ENCODE measurements at places on chromosomes 7 and 10.

GRCh38 chr7:121372376-121373010, 23.6 kb downstream of the FAM3C start:
- DNase-seq = no peak

DNA sequence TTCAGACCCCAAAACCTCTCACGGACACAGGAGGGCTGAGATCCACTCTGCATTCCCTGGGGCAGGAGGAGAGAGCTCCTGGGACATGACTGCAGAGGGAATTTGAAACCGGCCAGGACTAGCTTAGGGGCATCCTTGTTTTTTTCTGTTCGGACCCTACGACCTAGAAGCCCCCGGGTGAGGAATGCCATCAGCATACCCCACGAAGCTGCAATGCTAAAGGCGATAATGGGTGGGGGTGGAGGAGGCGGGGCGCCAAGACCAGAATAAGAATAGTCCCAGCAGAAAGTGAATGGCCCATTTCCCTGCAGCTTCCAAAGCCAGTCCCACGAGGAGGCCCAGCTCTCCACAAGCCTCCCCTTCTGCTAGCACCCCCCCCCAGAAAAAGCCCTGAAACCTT, 4.0 kb downstream of the PDGFA start:
- no peak for DNase-seq

GRCh38 chr7:32023376-32023775, 46.8 kb downstream of the PDE1C start:
- no peak for DNase-seq

DNA sequence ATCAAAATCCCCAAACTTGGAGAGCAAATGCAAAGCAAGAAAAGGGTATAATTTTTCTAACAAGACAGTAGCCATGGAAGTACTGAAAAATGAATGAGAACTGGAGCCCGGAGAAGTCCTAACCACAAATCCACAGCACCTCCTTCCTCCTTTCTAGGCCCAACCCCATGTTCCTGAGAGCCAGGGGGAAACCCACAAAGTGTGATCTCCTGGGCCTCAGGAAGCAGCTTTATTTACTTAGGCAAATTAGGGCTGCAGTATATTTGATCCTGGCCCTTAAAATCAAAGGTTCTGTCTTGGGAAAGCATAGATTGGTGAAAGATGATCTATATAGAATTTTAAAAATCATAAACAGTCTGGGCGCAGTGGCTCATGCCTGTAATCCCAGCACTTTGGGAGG, 103.0 kb downstream of the DOCK4 start:
- DNase-seq = peak; percentile 68

DNA sequence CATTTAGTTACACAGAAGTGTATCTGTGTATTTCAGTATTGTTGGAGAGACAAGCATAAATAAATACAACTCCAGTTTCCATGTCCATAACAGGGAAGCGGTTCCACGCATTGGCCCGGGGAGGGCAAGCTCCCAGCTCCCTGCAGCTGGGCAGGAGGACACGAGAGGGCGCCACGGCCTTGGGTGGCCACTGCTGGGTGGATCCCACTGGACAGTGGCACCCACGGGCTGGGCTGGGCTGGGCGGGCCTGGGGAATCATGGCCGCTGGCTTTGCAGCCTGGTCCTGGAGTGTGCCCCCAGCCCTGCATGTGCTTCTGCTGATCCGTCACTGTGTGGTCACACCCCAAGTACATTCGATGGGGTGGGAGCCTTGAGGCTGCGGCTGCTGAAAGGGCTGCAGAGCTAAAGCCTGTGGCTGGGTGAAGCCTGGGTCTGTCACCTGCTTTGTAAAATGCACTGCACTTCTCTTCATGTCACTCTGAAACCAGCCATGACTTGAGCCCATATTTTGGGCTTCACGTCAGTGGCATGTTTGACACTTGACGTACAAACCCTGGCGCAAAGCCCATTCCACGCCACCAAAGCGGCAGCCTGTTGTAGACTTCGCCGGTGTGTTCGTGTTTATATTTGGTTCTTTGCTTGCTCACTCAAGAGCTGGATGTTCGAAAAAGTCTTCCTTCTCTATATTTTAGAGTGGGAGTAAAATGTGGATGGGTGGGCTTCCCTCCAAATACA, 27.5 kb downstream of the LRRC27 start:
- DNase-seq = no peak

DNA sequence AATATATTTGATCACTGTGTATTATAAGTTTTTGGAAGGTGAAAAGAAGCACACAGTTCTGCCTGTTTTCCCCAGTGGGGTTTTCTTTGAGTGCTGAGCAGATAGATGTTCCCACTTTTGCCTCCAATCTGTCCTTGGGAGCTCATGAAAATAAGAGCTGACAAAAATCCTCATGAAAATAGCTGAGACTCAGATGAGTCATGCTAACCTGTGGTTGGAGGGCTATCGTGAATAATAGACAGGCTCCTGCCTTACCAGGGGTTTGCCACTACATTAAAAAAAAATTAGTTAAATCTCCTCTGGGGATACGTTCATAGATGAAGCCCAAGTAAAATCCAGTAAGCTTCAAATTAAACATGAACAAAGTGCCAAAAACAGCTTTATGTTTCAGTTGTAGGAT, 10.9 kb upstream of the AOAH start:
- no peak for DNase-seq

GRCh38 chr10:100793055-100793454, 47.7 kb downstream of the PAX2 start:
- no peak for DNase-seq

DNA sequence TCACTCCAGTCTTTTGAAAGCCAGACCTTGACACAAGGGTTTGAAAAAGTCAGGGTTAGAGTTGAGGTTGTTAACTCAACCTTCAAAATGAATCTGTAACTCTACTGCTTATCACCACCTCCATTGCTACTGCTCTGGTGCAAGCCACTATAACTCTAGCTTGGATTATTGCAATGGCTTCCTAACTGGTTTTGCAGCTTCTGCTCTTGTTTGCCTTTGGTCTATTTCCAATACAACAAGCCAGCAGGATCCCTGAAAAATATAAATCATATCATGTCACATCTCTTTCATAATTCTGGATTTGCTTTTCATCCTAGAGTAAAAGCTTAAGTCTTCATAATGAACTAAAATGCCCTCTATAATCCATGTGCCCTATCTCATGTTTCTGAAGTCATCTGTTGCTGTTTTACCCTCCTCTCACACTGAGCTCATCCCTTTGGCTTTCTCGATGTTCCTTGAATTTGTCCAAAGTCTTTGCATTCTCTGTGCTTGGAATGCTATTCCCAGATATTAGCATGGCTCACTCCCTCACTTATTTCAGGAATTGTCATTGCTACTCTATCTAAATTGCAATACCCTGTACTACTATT, 10.9 kb downstream of the TAS2R60 start:
- no peak for DNase-seq

GRCh38 chr7:29086545-29086944, 59.8 kb downstream of the CPVL start:
- no peak for DNase-seq

GRCh38 chr7:5382281-5382892, 41.2 kb downstream of the TNRC18 start:
- DNase-seq = no peak

GRCh38 chr7:143485500-143485899, 7.8 kb downstream of the TAS2R41 start:
- peak; percentile 70 for DNase-seq

GRCh38 chr10:77592510-77592909, 45.1 kb downstream of the KCNMA1 start:
- DNase-seq = no peak

- DNase-seq = no peak
These were observed 1.7 kb downstream of the LRRC4 start for GRCh38 chr7:128029405-128029995.

GRCh38 chr7:121366852-121367431, 29.2 kb downstream of the FAM3C start:
- peak; percentile 49 for DNase-seq

- no peak for DNase-seq
These were observed 144.7 kb downstream of the ARHGAP22 start for GRCh38 chr10:48460182-48460581.

DNA sequence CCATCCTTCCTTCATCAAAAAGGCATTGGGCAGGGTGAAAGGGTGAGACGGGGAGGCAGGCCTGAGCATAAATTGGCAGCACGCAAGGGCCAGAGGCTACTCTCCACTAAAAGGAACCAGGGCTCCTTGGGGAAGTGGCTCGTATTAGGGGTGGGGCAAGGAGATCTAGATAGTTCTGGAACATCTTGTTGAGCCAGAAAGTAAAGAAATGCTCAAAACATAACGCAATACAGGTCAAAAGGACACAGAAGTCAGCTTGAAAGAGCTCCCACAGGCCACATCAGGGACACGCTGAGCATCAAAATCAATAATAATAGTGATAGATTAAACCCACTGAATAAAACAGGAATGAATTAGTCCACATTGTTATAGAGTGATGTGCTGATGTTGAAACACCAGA, 203.1 kb downstream of the ELMO1 start:
- no peak for DNase-seq

DNA sequence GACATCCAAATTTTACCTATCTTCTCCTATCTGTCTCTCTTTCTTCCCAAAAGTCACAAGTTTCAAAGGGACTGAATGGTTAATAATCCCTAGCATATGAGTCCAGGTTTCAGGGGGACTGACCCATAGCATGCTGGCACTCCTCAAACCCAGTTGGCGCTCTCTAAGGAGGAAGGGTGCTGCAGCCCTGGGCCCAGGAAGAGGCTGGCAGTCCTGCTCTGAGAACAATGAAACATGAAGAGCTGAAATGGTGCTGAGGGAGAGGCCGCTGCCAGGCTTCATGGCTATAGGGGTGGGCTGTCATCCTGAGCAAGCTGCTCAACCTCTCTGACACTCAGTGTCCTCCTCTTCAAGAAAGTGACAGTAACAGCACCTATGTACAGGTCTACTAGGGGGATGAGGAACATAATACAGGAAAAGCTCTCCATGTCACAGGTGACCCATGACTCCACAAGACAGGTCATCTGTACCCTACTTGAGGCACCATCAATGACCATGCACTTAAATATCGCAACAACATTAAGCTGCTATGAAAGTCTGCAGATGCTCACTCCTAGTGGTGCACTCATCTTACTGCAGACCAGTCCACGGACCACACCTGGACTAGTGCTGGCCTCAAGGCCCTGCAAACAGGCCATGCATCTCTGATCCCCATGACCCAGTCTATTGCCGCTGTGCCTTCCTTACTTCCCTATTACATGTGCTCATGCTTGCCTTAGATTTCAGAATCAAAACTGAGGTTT, 17.0 kb downstream of the COBL start:
- DNase-seq = no peak

DNA sequence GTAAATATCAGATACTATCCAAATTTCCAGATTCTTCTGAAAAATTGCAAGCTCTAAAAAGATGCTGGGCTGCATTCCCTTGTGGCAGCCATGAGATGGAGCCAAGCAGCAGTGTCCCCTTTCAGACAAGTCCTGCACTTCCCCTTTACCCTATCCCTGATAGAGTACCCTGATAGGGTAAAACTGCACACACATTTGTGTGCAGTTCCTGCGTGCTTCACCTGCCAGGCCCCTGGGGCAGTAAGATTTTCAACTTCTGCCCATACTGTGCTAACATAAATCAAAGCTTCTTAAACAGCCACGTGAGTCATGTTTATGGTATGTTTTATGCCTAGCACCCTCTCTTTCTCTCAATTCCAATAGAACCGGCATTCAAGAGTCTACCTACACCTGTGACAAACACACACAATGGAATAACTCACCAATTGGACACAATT, 52.2 kb downstream of the IFIT5 start:
- DNase-seq = peak; percentile 29

DNA sequence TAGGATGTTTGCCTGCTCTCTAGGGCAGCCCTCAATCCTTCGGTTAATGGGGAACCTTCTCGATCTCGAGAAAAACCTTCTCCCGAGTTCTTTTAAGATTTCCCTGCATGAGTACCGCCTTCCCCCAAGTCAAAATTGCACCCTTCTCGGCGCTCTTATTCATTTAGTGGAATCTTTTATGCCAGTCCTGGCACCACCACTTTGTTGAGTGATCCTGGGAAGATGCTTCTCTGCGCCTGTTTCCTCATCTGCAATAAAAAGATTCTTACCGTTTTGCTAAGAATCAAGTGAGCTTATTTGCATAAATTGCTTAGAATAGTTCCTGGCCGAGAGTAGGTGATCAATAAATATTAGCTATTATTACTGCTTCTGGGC, 697 bp downstream of the ARPC1A start:
- DNase-seq = peak; percentile 3

- no peak for DNase-seq
These were observed 30.8 kb downstream of the OTUD1 start for GRCh38 chr10:23469596-23470237.

- no peak for DNase-seq
These were observed 10.0 kb upstream of the EMX2 start for GRCh38 chr10:117532451-117533107.
